Vagina (tissue), 2 donors: ENCODE measurements at places on chromosomes 1 and 21.

DNA sequence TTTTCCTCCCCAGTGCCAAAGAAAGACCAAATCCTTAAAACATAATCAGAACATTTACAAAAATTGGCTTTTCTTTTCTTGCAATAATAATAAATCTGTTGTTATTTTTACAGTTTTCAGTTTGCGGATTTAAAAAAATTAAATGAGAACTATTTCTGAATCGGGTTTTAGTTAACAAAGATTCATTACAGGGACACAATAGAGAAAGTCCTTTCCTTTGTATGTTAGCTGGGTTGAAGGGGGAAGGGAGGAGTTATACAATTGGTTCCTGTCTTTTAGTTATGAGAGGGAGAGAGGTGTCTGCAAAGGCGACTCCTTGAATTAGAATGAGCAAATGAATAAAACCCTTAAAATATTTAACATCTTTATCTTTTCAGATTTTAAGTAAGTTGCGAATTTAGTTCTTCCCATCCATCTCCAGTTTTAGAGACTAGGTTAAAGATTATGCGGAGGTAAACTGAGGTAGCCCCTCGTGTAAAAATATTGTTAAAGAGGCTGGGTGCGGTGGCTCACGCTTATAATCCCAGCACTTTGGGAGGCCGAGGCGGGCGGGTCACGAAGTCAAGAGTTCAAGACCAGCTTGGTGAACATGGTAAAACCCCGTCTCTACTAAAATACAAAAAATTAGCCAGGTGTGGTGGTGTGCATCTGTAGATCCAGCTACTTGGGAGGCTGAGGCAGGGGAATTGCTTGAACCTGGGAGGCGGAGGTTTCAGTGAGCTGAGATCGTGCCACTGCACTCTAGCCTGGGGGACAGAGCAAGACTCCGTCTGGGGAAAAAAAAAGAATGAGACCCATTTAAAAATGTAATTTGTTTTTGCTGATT is 3.9 kb downstream of the SPEN start:
- no peak for DNase-seq

DNA sequence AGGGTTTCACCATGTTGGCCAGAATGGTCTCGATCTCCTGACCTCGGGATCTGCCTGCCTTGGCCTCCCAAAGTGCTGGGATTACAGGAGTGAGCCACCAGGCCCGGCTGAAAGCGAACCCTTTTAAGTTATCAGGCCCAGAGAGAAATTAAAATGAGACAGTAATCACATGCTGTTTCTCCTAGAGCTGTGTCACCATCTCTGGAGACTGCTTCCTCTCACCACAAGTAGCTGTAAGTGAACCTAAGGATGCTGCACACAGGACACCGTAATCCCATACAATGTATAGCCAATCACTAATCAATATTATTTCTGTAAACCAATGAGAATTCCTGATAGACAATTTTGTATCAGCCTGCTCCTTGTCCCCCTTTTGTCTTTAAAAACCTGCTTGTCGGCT is 5.7 kb upstream of the CSTB start:
- DNase-seq = no peak

DNA sequence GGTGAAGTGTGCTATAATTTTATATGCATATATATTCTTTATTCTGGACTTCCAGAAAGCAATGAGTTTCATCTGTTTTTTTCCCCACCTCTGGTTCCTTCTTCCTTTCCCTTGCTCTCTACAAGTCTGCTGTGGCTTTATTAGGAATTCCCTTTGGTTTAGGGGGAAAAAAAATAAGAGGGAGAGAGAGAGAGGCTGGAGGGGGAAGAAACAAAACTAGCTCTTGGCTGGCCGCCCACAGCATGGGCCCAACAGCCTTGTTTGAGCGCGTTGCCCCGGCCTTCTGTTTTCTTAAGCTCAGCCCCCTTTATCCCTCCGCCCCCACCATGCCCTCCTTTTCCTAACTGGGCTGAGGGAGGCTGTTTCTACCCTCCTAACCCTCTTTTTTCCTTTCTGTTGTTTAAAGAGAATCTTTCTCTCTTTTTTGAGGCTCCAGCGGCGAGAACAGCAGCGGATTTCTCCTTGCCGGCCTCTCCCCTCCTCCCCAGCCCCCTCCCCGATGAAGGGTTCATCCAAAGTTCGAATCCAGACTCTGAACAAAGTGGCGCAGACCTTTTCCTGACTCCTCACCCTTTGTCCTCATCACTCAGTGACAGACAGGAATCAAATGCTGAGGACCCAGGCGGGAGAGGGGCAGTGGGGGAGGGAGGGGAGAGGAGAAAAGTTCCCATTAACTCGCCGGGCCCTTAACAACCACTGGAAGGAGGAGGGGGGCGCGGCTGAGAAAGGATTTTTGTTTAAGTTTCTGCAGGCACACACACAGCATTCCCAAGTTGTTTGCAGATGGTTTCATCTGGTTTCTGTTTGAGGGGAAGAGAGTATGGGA is 29.7 kb downstream of the PBX1 start:
- no peak for DNase-seq

- no peak for DNase-seq
These were observed 8.1 kb upstream of the PRDM16 start for GRCh38 chr1:3060601-3061551.
